ENCODE measurements at places on chromosomes 1 and 21.

- no peak for DNase-seq
These were observed 34.5 kb upstream of the KCNE1 start for GRCh38 chr21:34546542-34546941.

DNA sequence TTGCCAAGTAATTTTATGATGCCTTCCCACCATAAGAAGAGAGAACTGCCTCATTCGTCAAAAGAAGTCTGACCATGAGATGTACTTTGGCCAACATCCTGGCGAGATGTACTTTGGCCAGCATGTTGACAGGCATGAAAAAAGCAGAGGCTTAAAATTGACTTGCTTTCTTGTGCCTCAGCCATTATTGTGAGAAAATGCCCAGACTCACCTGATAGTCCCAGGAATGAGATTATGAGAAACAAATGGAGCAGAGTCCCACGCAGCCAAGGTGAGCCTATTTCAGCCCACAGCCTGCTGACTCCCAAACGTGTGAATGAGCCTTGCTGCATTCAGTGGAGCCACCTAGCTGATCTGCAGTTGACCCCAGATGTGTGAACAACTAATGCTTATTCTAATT, 43.5 kb upstream of the ZNF644 start:
- no peak for DNase-seq

- no peak for DNase-seq
These were observed 7.7 kb downstream of the ABCG1 start for GRCh38 chr21:42226626-42227025.

GRCh38 chr1:29298246-29298645, 61.9 kb downstream of the PTPRU start:
- DNase-seq: no peak

- no peak for DNase-seq
These were observed 10.9 kb upstream of the HIPK1 start for GRCh38 chr1:113918243-113918642.

GRCh38 chr1:195697130-195697529, 911.1 kb downstream of the KCNT2 start:
- DNase-seq: no peak

- DNase-seq: no peak
These were observed 41.3 kb upstream of the TACSTD2 start for GRCh38 chr1:58618303-58618702.

GRCh38 chr1:151593730-151594129, 18.1 kb upstream of the SNX27 start:
- no peak for DNase-seq

DNA sequence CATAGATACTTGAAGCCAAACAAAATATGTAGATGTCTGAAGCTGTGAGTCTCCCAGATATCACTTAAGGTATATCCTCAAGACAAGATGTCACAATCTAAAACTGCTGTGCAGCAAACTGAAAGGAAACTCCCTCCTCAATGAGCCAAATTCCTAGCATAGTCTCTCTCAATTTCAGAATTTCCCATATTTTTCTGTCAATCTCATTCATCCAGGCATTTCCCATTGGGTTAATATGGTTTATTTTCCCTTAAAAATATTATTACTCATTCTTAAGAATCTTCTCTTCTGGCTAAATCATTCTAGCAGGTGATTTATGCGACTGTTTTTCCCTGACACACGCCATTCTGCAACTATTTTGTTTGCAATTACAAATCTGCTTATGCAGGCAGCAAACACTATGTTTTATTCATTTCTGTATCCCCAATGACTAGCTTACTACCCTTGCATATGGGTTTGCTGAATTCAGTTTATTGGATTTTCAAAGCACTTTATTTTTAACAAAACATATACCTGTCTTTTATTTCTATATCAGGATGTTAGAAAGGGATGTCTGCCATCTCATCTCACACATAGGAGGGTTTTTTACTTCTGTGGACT, 69.9 kb downstream of the TNFSF4 start:
- no peak for DNase-seq

- no peak for DNase-seq
These were observed 11.2 kb upstream of the SNAPIN start for GRCh38 chr1:153647346-153647714.

- DNase-seq: peak; percentile 27
These were observed at the start of gene CCDC190 for GRCh38 chr1:162861101-162861500. Gene CCDC190, minus strand, starts transcription at chr1:162861175. Its CDS starts 1,529 bp downstream, at chr1:162859646.

- no peak for DNase-seq
These were observed 132.5 kb downstream of the BACH1 start for GRCh38 chr21:29431178-29431577.

DNA sequence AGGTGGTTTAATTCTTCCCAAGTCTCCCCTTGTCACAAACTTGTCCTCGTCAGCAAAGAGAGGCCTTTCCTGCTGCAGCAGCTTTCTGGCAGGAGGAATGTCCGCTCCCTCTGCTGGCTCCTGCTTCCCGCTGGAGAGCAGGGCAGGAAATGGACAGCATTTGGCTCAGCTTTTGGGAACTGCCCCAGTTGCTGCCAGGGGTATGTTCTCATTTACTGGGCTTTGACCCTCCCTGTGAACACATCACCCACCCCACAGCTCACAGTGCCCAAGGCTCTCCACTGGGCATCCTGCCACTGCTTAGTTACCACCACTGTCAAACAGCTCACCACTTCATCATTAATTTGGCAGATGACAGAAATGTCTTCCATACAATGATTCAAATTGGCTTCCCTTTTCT, 75.4 kb downstream of the MRPL37 start:
- peak; percentile 28 for DNase-seq
